Neural progenitor cell (in vitro differentiated cells): ENCODE measurements at places on chromosomes 5 and 9.

DNA sequence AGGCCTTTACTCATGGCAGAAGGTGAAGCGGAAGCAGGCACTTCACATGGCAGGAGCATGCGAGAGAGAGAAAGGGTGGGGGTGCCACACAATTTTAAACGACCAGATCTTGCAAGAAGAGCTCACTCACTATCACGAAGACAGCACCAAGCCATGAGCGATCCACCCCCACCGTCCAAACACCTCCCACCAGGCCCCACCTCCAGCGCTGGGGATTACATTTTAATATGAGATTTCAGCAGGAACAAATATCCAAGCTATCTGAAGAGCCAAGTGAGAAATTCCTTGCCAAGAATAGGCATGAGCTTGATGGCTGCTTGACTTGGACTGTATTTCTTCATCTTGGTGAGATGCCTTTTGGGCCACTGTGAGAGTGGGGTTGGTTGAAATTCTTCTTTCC, 88.0 kb downstream of the PDZD2 start:
- DNase-seq, result no peak

- peak; percentile 43 for DNase-seq
Observed at GRCh38 chr9:29976981-29977380, 2403.7 kb upstream of the C9orf72 start.

- DNase-seq, result no peak
Observed at GRCh38 chr9:31790720-31791119, 593.7 kb upstream of the ACO1 start.

GRCh38 chr9:133788819-133789717, 50.9 kb upstream of the SARDH start:
- DNase-seq, result no peak

- DNase-seq, result no peak
Observed at GRCh38 chr5:33346534-33346933, 94.2 kb upstream of the TARS1 start.

GRCh38 chr9:137836831-137837241, 40.7 kb upstream of the CACNA1B start:
- DNase-seq, result peak; percentile 27

- DNase-seq, result no peak
Observed at GRCh38 chr9:89686621-89687020, 81.8 kb downstream of the GADD45G start.

GRCh38 chr5:101929628-101930027, 366.5 kb downstream of the SLCO4C1 start:
- DNase-seq, result no peak

DNA sequence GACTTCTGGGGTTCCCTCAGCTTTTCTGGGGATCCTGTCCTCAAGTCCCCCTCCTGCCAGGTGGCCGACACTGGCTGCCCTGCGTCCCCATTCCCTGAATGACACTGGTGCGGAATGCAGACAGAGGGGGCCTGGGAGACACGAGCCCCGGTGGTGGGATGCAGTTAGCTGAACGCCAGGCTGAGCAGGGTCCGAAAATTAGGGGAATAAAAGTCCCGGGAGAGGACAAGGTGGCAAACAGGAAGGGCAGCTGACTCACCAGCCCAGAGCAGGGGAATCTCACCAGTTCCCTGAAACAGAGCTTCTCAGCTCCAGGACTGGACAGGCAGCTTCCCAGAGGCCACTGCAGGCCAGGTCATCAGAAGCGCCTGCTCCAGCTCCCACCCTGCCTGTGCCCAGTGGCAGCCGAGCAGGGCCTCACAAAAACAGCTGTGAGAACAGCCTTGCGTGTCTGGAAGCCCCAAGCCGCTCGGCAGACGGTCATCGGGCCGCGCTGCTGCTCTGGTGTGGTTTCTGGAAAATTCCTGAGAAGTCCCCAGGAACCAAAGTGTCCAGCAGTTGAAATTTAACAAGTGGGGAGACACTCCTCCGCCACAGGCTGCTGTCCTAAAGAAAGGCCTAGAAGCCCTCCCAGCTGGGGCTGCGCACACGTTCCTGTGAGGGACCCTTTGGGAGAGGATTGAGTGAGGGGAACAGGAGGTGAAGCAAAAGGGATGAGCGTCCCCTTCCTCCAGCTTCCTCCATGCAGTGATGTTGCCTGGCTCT, 47.6 kb upstream of the EXOC3 start:
- no peak for DNase-seq

GRCh38 chr9:131672451-131672850, 67.4 kb downstream of the RAPGEF1 start:
- no peak for DNase-seq

DNA sequence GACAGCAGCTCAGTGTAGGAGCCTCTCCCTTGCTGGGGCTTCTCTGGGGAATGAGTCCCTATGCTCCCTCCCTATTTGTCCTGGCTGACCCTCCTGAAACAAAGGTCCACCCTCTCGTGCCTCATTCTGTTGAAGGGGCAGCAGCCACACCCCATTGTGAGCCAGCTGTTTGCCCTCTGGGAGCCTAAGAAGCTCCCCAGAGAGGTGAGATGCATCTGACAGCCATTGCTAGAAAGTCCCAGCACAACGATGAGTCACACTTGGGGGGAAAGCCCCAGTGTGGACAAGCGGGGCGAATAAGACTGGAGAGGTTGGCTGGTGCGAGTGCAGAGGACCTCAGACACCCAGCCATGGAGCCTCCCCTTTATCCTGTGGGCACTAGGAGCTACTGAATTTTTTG, 101.4 kb downstream of the PPARGC1B start:
- no peak for DNase-seq

DNA sequence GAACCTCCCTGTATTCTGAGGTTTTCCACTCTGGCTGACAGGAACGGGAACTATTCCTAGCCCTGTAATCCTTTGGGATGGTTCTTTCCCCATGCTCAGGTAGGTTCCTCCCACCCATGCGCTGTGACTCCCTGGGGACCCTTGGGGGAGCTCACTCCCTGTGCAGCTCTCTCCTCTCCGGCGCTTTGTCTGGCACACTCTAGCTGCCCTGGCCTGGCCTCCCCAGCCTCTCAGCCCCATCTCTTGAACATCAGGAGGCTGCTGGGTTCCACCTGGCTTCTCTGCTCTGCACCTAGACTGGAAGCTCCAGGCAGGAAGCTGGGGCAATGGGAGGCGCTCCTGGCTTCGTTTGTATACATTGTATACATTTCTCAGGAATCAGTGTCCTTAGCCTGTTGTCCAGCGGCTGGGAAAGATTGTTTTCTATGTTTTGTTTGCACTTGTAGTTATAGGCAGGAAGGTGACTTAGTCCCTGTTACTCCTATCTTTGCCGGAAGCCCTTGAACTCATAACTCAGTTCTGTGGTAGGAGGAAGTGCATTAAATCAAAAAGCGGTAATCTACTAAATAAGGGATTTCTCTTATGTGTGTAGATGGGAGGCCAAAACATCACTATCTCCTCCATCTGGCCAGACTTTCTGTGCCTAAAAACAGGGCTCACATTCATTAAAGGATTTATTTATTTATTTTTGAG, 20.4 kb downstream of the SLC25A25 start:
- no peak for DNase-seq

GRCh38 chr5:150214289-150214688, 24.4 kb downstream of the SLC6A7 start:
- DNase-seq, result no peak

DNA sequence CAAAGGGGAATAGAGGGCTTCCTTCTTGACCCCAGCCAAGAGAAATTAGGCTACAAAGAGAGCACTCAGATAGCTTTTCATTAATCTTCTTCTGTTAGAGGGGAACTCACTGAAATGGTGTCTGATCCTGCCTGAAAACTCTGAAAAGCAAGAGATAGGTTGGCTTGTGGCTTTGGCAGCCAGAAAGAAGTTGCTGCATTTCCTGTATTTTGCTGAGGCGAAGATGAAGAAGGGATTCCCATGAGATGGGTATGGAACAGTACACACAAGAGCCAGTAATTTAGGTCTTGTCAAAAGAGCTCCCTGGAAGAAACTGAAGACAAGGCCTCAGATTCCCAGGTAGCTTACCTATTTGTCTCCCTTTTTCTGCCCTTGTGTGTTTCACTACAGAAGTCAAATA, 120.9 kb upstream of the TARS1 start:
- no peak for DNase-seq

DNA sequence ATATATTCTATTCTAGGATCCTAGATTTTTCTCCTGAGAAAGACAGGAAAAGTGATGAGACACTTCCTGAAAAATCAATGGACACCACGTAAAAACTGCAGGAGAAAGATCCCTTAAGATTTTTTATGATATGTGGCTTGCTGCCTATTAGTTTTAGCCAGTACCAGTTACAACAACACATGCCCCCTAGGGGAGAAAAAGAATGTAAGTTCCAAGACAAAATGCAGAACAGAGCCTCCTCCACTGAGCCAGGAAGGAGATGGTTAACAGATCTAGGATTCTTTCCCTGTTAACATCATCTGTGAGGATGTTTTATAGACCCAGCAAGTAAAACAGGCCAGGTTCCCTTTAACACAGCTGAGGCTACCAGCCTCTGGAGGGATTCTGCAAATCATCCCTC, 574.7 kb downstream of the TLE4 start:
- peak; percentile 35 for DNase-seq

DNA sequence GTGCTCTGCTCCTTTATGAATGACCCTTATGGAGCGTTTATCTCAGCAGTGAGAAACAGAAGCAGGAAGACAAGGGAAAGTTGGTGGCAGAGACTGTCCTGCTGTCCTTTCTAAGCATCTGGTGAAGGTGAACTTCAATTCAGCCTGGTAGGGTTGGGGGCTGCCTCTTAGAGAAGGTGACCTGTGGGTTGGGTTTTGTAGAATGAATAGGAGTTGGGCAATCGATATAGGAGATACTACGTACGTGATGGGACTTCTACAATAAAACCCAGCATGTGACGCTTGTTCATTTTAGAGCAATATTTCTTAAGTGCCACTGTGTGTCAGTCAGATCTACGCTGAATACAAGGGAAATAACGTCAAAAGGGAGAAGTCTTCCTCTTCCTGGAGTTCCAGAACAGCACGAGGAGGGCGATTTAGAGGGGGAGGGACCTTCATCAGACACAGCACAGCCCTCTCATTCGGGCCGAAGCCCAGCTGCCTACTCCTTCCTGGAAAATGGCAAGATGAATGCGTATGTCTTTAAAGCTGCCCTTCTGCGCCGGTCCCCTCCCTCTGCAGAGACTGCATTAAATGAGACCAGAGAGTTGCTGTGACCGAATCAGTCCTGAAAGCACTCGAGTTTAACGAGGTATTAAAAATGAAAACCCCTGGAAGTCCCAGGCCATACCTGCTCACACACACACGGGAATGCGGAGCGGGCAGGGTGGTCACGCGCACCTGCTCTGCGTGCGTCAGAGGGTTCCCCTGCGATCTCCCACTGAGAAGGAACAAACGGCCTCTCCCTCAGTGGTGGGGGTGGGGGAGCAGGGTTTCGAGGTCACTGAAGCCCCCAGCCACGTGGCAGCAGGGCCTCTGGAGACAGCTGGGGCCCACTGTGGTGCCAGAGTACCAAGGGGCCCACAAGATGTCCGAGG, 85.3 kb upstream of the SARDH start:
- no peak for DNase-seq
